ENCODE measurements at places on chromosomes 13 and 19.

DNA sequence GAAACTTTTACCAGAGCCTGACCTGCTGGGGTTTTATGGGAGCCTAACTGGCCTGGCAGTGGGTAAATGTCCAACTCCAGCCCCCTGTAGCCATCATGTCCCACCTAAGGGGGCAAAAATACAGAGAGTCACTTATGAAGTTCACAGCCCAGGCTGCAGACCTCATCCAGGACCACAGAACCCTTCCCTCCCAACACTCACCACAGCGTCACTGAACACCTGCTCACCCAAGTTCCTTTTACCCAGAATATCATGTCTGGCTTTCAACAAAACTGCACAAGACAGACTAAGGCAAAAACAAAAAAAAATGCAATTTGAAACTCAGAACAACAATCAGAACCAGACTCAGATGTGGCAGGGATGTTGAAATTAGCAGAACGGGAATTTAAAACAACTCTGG is 6.4 kb downstream of the CEACAM3 start:
- no peak for DNase-seq

DNA sequence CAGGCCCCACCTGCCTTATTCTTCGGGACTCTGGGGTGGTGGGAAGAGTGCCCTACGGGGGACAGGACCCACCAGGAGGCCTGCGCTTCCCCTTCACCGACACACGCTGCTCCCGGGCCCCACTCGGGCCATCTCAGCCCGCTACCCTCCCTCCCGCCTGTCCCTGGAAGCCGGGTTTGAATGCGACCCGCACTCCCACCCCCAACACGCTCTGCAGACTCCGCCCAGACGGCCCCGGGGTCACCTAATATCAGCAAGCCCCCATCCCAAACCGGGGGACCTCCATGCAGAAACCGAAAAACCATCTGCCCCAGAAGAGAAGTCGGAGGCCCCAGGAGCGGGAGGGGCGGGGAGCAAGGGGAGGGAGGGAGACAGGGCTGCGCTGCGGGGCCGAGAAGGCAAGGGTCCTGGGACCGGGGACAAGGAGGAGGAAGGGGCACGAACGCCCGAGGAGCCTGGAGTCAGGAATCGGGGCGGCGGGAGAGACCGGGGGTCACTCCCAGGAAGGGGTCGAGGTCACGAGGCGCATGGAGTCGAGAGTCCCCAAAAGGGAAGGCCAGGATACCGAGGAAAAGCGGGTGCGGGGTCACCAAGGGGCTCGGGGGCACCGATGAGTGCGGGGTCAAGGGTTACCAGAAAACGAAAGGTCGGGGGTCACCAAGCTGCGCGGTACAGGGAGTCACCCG is 766 bp downstream of the SBNO2 start:
- no peak for DNase-seq

GRCh38 chr19:4567584-4568071 is 8.1 kb upstream of the SEMA6B start:
- peak; percentile 31 for DNase-seq

- DNase-seq: no peak
These were observed 435.1 kb downstream of the ZNF536 start for GRCh38 chr19:30807278-30807677.

DNA sequence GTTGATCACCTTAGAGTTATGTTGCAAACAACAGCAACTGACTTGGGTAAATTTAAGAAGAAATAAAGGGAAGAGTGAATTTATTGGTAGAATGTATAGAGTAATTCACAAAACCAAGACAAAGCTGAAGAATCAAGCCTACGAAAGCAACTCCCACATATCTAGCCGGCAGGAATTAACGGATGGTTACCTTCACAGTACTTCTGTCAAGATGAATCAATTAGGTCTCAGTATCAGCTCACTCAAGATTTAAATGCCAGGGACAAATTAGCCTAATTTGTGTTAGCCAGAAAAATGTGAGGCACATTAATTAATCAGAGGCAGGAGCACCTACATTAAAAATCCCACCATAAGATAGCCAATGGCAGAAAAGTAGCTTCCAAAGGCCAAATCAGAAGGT is 10.7 kb downstream of the KPNA3 start:
- DNase-seq: no peak

- no peak for DNase-seq
These were observed 1.2 kb downstream of the USPL1 start for GRCh38 chr13:30618930-30619279.

DNA sequence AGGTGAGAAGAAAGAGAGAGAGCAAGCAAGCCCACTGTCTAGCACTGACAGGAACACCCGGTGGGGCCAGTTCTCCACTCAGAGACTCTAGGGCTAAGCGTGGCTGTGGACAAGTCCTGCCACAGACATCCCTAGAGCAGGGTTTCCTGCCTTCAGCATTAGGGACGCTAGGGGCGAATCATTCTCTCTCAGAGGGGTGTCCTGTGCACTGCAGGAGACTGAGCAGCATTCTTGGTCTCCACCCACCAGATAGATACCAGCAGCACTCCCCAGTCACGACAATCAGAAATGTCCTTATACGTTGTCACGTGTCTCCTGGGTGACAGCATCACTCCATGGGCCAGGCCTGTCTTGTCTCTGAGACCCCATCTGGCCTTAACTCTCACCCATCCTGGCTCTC is 1.5 kb downstream of the OR10H1 start:
- no peak for DNase-seq

DNA sequence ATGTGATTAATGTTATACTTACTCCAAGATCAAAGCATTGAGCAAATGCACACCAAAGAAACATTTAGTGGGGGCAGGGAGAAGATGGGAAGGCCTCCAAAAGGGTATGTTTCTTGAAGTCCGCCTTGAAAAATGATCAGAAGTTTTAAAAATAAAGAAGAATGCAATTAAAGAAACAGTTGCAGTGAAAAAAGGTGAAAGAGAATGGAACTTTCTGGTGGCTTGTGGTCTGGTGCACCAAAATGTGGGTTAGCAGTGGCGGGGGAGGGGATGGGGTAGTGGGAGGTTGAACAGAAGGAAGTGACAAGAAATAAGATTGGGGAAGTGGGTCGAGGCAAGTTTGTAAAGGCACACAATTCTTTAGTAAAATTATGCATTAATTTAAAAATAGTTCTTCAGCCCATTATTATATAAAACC is 2.5 kb downstream of the LCP1 start:
- DNase-seq: peak; percentile 42

DNA sequence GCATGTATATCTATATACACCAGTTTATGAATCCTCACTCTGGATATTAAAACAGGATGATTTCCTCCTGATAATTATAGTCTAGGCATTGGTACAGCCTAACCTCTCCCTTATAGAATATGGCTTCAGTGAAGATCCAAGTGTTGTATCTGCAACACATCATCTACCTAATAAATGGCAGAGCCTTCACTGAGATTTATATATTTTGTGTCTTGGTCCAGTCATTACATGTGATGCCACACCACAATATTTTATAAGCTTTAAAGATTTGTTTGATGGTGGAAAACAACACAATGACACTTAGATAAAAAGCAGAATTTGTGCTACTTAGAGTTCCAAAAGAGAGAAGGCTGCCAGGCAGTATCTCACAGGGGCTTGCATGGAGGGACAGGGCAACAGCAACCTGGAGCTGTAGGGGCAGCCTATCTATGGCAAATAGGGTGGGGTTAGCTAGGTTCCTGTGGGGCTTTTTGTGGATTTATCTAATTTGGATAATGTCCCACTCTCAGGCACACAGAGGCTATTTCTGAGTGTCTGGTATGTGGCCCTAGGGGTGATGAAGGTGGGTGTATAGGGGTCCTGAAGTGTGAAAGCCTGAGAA is 1736.7 kb upstream of the PRR20A start:
- no peak for DNase-seq

DNA sequence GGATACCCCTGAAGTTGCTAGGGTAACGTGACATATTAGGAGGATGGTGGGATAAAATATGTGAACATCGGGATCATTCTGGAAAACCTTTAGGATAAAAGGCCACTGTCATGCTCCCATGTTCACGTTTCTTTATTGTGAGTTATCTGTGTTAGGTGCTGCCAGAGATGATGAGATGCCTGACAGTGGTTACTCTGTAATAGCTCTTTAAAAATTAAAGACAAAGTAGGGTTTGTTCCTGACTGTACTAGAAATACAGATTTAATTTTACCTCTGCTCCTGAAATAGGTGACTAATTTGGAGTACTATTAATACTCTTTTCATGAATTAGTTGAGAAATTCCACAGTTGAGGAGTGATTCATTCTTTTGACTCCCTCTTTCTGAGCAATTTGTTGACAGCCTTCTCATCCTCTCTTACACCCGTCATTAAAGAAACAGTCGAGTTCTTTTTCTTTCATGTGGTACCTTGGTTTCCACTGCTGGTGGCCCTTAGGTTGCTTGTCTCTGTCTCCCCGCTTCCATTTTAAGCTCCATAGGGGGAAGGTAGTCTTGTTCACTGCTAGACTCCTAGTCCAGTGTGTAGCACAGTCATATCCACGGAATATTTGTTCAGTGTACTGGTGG is 28.4 kb downstream of the SAE1 start:
- no peak for DNase-seq

DNA sequence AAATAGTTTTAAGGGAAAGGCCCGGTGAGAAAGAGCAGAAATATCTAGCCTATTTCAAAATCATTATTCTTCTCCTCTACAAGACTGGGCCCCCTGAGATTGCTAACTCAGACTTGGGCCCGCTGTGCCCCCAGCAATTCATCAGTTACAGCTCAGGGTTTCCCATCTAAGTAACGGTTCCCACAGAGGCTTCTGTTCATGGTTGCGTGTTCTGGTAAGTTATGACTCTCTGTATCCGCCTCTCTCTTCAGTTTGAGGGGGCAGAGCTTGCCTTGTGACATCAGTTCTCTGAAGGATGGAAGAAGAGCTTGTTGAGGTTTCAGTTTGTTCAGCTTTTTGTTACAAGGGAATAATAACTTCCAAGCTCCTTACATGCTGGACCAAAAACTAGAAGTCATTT is 11.6 kb downstream of the ZNF57 start:
- no peak for DNase-seq

- DNase-seq: no peak
These were observed 112.9 kb upstream of the IRS2 start for GRCh38 chr13:109899316-109899715.

GRCh38 chr13:113486698-113487097 is 3.8 kb downstream of the DCUN1D2 start:
- DNase-seq: no peak

- no peak for DNase-seq
These were observed 96.1 kb downstream of the FRY start for GRCh38 chr13:32127691-32128090.

- no peak for DNase-seq
These were observed 78.3 kb downstream of the FGF14 start for GRCh38 chr13:102323505-102323904.

GRCh38 chr13:111202156-111202621 is 87.1 kb downstream of the ARHGEF7 start:
- DNase-seq: no peak

DNA sequence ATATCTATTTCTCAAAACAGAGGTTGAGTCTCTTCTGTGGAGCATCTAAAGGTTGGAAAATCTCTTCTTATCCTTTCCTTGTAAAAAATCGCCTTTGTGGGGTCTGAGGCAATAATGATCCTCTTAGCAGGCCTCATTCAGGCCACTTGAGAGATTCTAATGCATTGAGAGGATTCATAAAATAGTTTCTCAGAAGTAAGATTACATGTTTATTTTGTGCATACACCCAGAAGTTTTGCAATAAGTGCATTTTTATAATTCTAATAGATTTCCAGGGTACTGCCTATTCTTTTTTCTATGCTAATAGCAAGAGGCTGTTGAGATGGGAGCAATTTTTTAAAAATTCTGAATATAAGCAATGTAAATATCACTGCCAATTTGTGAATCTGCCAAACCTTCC is 342.2 kb upstream of the KLF12 start:
- DNase-seq: no peak

DNA sequence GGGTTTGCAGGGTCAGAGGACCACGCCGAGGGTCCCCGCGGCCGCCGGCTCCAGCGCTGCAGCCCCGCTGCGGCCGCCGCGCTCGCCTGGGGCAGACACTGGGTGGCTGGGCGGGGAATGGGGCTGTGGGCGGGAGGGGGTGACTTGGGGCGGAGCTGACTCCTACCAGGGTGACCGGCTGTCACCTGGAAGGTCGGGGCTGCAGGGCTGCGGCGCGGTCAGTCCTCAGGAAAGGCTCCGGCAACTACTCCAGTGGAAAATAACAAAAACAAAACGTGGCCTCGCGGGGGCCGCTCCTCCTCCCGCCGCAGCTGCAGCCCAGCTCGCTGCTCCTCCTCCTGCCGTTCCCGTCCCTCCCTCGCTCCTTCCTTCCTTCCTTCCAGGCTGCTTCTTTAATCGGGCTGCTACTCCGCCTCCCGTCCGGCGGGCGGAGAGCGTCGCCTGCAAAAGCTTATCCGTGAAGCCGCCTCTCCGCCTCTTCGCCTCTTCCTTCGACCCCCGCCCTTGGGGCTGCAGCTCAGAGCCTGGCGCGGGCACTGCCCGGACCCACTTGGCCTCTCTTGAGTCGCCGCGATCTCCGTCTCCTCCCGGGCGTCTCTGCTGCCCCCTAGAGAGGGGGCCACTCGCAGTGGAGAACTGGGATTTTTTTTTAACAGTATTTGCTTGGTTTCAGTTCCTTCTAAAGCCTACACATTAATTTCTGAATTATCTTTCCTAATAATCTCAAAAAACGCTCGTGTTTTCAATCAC is at the start of gene TBC1D4:
Gene TBC1D4 (minus strand): TSS at position 100 of the 750 bp plus-strand sequence. CDS start 402 bp downstream, outside the sequence.
- peak; percentile 15 for DNase-seq

DNA sequence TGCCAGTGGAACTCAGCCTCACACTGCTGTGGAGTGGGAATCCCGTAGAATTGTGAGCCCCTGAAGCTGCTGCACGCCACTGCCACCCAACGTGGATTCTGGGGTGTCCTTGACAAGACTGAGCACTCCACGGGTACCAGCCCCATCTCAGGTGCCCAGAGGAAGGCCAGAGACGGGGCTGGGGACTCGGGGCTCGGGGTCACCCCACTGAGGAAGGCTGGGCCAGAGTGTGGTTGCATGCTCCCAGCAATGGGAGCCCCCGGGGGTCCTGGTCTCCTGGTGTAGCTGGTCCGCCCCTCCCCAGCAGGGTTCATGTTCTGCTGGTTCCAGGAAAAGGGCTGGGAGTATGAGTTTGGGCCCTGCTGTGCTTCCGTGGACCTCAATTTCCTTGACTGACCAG is 15.2 kb downstream of the DAPK3 start:
- DNase-seq: no peak

GRCh38 chr19:48815870-48816501 is 5.2 kb upstream of the BCAT2 start:
- no peak for DNase-seq

GRCh38 chr13:89883893-89884448 is 1463.5 kb upstream of the MIR17HG start:
- no peak for DNase-seq

DNA sequence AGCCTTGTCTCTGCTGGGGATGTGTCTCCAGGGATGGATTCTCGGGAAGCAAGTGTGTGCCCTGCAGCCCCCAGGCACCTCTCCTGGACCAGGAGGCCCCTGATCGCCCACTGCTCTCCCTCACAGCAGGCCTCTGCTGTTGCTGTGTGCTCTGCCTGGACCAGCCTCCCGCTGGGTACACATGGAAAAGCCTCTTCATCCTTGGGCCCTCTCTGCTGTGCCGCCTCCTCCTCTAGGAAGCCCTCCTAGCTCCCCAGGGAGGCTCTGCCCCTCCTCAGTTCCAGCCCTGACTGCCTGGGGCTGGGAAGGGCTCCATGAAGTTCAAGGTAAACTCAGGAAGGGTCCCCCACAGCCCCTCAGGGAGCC is 12.0 kb downstream of the NDUFA11 start:
- DNase-seq: no peak
